ENCODE measurements at places on chromosomes 1 and 21. TPM values are rescaled to one million over a fixed set of nuclear protein-coding genes. Genes with fewer than 3 reads are reported as not detected.

GRCh38 chr1:113871597-113872113 lies at the start of gene PTPN22:
TSS of gene PTPN22 (minus strand) at chr1:113871712.
- no peak within 1 kb of the TSS for H3K4me3 ChIP-seq
- peak; percentile 6 for DNase-seq
- H3K27me3 ChIP-seq, result no peaks in the 10 kb centered on the region
- H3K36me3 ChIP-seq, result no peaks in the 10 kb centered on the region
- H3K27ac ChIP-seq, result no peak within 1 kb of the TSS
- no peaks in the 10 kb centered on the region for H3K4me1 ChIP-seq

GRCh38 chr1:242556276-242556675 lies 31.8 kb upstream of the PLD5 start:
- H3K4me3 ChIP-seq, result no peak overlapping the region
- H3K4me1 ChIP-seq, result no peaks in the 10 kb centered on the region
- H3K27ac ChIP-seq, result no peak overlapping the region
- no peak for DNase-seq
- H3K36me3 ChIP-seq, result no peaks in the 10 kb centered on the region
- no peaks in the 10 kb centered on the region for H3K27me3 ChIP-seq

DNA sequence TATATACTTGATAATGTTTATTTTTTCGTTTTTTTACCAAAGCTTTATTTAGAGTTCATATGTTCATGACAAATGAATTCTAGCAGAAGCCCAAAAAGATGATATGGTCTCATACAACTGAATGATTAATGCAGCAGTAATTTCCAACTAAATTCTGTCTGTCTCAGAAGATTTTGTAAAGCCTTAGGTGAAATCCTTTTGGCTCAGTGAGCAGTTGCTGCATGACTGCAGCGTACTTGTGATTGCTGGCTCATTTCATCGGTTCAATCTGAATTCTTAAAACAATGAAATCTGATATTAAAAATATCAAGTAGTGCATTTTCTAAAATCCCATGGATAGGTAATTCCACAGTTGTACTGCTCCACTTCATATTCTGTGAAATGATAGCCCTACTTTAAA lies 73.2 kb downstream of the AK5 start:
- H3K36me3 ChIP-seq, result no peaks in the 10 kb centered on the region
- no peaks in the 10 kb centered on the region for H3K4me1 ChIP-seq
- no peaks in the 10 kb centered on the region for H3K27me3 ChIP-seq
- H3K4me3 ChIP-seq, result no peak overlapping the region

DNA sequence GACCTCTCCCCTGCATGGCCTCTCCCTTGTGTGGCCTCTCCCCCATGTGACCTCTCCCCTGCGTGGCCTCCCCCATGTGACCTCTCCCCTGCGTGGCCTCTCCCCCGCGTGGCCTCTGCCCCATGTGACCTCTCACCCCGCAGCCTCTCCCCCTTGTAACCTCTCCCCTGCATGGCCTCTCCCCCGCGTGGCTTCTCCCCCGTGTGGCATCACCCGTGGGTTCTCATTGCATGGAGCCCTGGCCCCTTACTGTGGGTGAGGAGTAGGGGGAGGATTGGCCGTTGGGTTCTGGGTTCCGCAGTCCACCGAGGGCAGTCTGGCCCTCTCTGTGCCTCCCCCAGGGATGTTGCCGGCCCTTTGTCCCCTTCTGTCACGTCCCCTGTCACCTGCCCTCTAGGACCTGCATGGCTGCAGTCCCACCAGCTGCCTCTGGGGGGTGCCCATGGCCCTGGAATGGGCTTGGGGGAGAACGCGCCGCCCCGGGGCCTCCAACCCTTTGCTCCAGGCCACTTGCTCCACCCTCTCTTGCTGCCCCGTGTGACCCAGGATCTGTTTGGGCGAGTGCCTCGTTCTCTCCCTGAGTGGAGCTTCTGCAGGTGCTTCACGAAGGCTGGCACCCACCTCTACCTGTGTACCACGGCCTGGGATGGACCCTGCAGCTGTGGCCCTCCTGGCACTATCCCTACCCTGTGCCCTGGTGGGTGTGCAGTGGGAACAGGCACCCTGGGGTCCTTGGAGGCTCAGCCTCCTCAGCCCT lies 21.3 kb downstream of the RRP1 start:
- no peaks in the 10 kb centered on the region for H3K27me3 ChIP-seq
- no peaks in the 10 kb centered on the region for H3K36me3 ChIP-seq
- peak; percentile 74 for DNase-seq

DNA sequence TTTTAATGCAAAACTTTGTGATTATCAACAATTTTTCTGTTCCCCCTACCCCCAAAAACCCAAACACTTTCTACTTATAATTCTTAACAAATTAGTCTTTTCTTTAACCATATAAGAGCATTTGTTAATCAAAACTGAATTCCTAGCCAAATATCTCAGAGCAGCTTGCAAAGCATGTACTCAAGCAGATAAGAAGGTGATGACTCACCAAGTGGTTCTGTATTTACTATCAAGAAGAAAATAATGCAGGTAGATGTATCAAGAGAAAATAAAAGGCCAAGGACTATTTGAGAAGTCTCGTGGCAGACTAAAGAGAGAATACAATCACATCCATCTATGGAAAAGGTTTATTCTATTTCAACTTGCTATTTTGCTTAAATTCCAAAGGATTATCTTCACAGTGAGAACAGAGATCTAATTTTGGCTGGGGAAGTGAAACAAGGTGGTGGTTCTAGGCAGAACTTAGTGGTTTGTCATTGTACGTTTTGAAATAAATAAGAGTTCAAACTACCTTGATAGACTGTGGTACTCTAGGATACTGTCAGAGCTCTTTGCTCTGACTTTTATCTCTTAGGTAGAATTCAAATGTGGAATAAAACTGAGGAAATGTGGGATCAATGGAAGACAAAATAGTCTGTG lies 94.7 kb upstream of the NRIP1 start:
- DNase-seq, result no peak
- no peak overlapping the region for H3K4me3 ChIP-seq
- H3K27me3 ChIP-seq, result no peaks in the 10 kb centered on the region
- H3K36me3 ChIP-seq, result no peaks in the 10 kb centered on the region

DNA sequence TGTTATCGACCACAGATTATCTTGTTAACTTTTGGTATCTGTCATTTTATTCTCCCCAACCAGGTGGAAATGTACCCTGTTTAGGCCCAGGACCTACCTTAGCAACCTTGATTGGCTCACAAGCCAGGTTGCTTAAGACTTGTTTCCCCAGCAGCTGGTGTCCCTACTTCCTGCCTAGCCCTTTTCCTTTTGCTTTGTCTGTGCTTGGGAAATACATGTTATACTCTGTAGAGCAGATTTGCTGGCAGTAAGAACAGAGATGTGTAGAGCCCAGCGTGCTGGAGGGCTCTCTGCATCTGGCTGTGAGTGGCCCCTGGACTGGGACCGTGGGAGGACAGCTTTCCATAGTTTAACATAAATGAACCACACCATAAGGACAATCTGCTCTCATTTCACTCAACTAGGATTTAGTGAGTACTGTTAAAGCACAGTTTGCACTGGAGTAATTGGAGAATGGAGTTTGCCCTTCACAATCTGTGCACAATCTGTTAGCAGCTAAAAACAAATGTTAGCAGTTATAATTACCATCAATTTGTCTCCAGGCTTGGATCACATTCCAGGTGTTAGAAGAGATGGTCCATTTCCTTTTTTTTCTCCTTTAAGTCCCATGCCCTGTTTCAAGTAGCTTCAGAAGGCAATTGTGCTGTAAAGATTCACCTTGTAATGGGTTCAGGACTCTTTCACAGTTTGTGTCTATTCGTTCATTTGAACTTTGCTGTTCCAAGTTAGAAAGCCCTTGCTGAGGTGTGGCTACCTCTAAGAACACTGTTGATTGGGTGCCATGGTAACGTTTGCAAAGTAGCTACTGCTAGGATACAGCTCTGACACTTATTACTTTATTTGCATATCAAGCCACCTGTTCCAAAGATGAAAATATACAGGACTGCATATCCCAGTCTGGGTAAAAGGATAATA lies at the start of gene APOBEC4:
TSS of gene APOBEC4 (minus strand) at position 770 of the 915 bp plus-strand sequence. CDS start 4,535 bp downstream, outside the sequence.
- H3K36me3 ChIP-seq, result no peaks in the 10 kb centered on the region
- no peaks in the 10 kb centered on the region for H3K27me3 ChIP-seq
- DNase-seq, result no peak
- H3K4me3 ChIP-seq, result no peak within 1 kb of the TSS

- DNase-seq, result no peak
- H3K4me3 ChIP-seq, result no peak overlapping the region
- no peak overlapping the region for H3K27ac ChIP-seq
- H3K27me3 ChIP-seq, result no peaks in the 10 kb centered on the region
Observed at GRCh38 chr1:208153386-208153785, 90.8 kb downstream of the PLXNA2 start.

GRCh38 chr1:219271818-219272535 lies 98.3 kb downstream of the LYPLAL1 start:
- no peaks in the 10 kb centered on the region for H3K4me1 ChIP-seq
- H3K36me3 ChIP-seq, result no peaks in the 10 kb centered on the region
- no peaks in the 10 kb centered on the region for H3K27me3 ChIP-seq

DNA sequence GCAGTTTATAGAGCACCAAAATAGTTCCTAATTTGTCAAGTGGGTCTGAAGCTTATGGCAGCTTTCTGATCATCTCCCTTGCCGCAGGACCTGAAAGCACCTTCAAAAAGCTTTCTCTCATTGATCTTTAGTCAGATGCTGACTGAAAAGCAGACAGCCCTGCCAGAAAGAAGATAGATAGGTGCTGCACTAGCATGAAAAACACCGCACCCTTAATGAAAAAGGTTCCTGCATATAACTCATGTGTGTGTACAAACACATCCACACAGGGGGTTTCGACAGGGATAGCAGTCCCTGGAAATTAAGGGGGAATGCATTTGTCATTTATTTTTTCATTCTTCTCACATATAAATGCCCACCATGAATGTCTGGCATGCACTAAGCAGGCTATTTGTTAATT lies 361.7 kb upstream of the SNX7 start:
- no peaks in the 10 kb centered on the region for H3K36me3 ChIP-seq
- no peak for DNase-seq
- H3K4me3 ChIP-seq, result no peak overlapping the region
- H3K27ac ChIP-seq, result no peak overlapping the region
- no peaks in the 10 kb centered on the region for H3K27me3 ChIP-seq
- no peaks in the 10 kb centered on the region for H3K4me1 ChIP-seq

DNA sequence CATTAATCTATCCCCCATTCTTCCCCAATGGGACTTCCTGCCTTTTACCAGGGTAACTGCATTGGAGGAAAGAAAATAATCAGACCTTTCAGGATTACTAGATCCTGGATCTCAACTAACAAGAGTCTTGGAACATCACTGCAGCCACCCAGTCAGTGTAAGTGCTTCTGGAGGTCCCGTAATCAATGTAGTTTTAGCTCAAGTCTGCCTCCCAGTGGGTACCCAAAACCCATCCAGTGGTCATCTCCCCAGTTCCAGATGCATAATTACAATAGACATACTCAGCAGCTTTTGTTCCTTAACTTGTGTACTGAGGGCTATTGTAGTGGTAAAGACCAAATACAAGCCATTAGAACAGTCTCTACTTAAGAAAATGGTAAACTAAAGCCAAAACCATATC lies 319.1 kb downstream of the GPATCH2 start:
- H3K36me3 ChIP-seq, result no peaks in the 10 kb centered on the region
- H3K27ac ChIP-seq, result no peak overlapping the region
- no peaks in the 10 kb centered on the region for H3K4me1 ChIP-seq
- DNase-seq, result no peak
- H3K4me3 ChIP-seq, result no peak overlapping the region
- no peaks in the 10 kb centered on the region for H3K27me3 ChIP-seq

GRCh38 chr21:17045214-17045853 lies 467.5 kb upstream of the CXADR start:
- no peaks in the 10 kb centered on the region for H3K4me1 ChIP-seq
- no peak for DNase-seq
- no peaks in the 10 kb centered on the region for H3K27me3 ChIP-seq
- no peaks in the 10 kb centered on the region for H3K36me3 ChIP-seq

- DNase-seq, result no peak
- H3K4me1 ChIP-seq, result peaks cover under 1% of the 10 kb centered on the region
- H3K27ac ChIP-seq, result no peak overlapping the region
- no peak overlapping the region for H3K4me3 ChIP-seq
Observed at GRCh38 chr1:116586741-116587143, 15.9 kb upstream of the CD58 start.

DNA sequence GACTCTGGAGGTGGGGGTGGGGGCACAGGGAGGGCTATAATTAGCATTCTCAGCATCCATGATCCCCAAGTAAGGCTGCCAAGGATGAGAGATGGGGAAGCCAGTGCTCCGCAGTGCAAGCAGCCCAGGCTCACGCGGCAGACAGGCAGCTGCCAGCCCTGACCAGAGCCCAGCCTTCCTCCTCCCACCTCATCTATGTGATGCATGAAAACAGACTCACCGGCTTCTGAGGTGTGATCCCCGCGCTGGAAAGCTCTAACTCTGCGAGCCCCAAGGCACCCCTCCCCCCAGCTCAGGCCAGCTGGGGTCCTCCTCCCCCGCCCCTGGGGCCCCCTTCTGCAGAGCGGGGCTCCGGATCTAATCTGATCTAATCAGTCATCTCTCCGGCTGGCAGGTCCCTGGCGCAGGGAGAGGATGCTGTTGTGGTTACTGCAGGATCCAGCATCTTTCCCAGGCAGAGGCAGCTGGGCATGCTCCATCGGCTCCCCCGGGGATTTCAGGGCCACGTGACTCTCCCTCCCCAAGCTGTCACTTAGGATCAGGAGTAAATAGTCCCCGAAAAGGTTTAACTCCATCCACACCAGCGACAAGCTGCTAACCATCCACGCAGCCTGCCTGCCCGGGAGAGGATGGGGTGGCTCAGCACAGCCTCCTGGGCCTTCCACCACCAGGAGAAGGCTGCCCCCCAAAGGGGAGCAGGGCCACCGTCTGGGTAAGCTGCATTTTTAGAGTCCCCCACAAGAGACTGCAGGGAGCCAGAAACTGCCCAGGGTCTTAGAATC lies at the start of gene PLEKHA6:
TSS of gene PLEKHA6 (minus strand) at position 456 of the 782 bp plus-strand sequence. CDS start 86,202 bp downstream, outside the sequence.
- H3K27me3 ChIP-seq, result no peaks in the 10 kb centered on the region
- no peak within 1 kb of the TSS for H3K27ac ChIP-seq
- H3K4me3 ChIP-seq, result peak within 1 kb of the TSS; percentile 7

GRCh38 chr21:45592208-45592619 lies 50.0 kb upstream of the SLC19A1 start:
- H3K4me1 ChIP-seq, result peaks cover 4% of the 10 kb centered on the region
- H3K4me3 ChIP-seq, result no peak overlapping the region
- DNase-seq, result no peak
- no peaks in the 10 kb centered on the region for H3K36me3 ChIP-seq

DNA sequence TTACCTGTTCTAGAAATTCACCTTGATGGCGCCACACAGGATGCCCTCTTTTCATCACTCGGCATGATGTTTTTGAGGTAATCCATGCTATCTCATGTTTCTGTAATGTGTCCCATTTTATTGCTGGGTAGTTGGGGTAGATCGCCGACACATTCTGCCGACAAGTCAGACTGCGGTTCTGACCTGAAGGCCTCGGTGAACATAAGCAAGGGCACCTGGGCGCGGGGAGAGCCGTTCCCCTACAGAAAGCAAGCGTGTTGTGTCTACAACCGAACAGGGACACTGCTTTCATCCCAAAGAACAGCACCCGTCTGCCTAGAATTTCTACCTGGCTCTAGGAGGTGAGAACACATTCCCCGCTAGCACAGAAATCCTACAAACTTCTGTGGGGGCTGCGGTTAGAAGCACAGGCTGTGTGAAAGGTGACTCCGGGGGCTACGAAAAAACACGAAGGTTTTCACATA lies 149.2 kb downstream of the PPIAL4G start:
- no peaks in the 10 kb centered on the region for H3K36me3 ChIP-seq
- peak overlapping the region; percentile 38 for H3K4me3 ChIP-seq
- DNase-seq, result no peak
- no peaks in the 10 kb centered on the region for H3K4me1 ChIP-seq

GRCh38 chr21:35508139-35508888 lies 459.2 kb upstream of the RUNX1 start:
- DNase-seq, result no peak
- H3K4me1 ChIP-seq, result no peaks in the 10 kb centered on the region
- H3K4me3 ChIP-seq, result no peak overlapping the region

ATAD3C gene
- 7.3 TPM for total RNA-seq

TCHHL1 gene
- total RNA-seq, result not detected

CTBS gene
- 15.1 TPM for total RNA-seq
